Stimulated activated naive CD4-positive, alpha-beta T cell treated with Interleukin-2 at 50 U/mL for 16 hours (primary cell): ENCODE measurements at places on chromosomes 11 and 22.

DNA sequence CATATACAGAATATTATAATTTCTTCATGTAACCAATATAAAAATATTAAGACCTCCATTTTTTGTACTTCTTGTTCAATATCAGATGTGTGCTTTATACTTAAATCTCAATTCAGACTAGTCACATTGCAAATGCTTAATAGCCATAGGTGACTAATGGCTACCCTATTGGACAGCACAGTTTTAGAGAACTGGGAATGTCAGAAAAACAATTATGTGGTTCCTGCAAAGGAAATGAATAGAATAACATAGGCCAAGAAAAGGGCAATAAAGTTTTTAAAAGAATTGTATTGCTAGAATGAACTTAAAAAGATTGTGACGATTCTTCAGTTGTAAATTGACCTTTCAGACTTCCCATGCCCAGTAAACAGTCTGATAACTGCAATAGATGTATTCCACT is 843.0 kb downstream of the METTL15 start:
- DNase-seq: no peak

DNA sequence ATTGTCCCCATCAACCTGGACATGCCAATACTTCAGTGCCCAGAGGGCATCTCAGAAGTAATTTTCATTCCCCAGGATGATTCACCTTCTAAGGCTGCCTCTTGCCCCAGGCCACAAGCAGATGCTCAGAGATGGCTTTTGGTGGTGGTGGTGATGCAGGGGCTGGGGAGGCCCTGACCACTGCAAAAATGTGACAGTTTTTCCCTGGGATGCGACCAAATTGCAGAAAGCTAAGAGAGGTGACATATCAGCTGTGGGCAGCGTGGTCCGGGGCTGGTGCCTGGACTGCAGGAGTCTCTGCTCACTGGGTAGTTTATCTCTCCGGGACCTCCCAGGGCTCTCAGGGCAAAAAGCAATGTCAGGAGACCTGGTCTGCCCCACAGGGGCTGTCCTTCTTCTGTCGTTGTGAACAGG is 39.7 kb upstream of the ACCSL start:
- no peak for DNase-seq

- DNase-seq: no peak
Observed at GRCh38 chr11:80157447-80157846, 716.6 kb upstream of the TENM4 start.

DNA sequence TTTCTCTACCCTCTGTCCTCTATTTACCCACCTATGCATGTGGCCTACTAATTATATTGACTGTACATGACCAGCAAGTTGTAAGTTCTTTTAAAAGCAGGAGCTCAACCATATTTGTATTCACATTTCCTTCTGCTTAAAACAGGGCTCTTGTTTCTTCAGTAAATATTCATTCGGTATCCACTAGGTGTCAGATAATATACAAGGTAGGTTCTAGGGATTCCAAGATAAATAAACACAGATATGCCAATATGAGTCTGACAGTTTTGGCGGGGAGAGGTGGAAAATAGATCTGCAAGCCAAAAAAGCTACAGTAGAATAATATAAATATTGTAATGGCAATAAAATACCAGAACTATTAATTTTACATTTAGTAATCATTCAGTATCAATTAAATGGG is 15.3 kb upstream of the RAB30 start:
- no peak for DNase-seq

DNA sequence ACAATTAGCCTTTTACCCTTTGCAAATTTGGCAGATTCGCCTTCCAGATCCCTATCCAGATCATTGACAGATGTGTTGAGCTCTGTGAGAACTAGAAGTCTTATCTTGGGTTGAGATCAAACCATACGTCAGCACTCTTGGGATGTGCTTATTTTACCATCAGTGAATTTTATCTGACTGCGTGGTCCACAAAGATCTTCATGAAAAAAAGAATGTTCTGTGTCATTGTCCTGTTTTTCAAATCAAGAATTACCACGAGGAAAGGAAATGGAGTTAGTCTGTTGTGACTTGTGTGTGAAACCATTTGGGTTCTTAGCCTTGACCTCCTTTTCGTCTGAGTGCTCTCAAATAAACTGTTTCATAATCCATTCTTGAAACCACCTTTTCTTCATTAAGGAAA is 86.2 kb upstream of the SORL1-AS1 start:
- DNase-seq: no peak

GRCh38 chr22:25728071-25728470 is 13.9 kb upstream of the MYO18B start:
- DNase-seq: no peak

DNA sequence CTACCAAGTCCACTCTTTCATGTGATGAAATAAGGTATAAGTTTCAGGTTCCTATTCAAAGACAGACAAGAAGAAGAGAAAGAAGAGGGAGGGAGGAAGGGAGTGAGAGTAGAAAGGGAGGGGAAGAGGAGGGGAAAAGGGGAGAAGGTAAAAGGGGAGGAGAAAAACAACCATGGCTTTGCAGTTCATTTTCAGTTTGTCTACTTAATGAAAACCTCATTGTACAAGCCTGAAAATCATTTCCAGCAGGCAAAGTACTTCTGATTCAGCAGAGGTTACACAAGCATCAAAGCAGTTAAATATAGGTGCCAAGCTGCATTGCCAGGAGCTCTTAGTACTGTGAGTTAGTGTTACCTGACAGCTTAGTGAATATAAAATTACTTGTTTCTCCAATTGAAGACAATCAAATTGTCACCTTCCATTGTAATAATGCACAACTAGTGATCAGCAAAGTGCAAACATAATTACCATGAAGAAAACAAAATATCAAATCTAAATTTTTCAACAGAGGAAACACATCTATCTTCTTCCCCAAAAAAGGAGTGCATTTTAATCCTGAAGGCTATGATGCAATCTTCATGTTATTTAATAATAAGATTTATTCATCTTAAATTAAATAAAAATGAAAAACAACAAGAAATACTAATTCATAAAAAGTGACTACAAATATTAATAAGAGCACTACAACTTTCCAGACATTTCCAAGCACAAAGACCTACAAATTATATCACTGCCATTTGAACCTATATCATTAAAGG is 8.2 kb downstream of the SOX6 start:
- DNase-seq: no peak

DNA sequence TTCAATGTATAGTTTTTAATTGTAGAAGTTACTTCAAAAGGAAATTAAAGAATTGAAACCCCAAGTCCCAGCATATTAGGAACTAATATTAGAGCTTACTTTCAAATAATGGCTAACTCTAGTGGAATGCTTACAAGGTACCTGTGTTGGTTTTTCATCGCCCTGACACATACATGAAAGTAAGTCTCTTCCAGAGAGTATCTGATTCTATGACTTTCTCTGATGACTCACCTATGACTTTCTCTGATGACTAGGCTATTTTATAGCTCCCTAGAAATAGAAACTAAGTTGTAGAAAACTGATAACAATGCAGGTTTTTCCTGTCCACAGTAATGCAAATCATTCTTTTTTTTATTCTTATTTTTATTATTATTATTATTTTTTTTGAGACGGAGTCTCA is 33.6 kb upstream of the MMP7 start:
- no peak for DNase-seq

DNA sequence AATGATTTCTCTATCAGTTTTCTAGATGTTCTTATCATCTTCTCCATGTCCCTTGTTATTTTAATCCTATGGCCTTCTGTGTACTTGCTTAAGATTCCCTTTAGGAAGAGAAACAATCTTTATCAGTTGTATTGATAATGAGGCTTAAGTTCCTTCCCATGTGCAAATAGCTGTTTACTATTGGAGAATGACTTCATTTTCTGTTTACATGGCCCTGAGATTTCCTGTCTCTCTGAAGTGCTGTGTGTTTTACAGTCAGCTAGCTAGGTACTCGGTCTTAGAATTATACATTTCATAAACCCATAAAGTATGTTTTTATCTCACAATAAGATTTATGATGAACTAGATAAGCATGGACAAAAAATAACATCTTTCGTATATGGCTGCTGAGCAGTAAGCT is 67.5 kb upstream of the CCDC179 start:
- DNase-seq: no peak

- peak; percentile 92 for DNase-seq
Observed at GRCh38 chr11:44568658-44569473, 3.4 kb downstream of the CD82 start.

DNA sequence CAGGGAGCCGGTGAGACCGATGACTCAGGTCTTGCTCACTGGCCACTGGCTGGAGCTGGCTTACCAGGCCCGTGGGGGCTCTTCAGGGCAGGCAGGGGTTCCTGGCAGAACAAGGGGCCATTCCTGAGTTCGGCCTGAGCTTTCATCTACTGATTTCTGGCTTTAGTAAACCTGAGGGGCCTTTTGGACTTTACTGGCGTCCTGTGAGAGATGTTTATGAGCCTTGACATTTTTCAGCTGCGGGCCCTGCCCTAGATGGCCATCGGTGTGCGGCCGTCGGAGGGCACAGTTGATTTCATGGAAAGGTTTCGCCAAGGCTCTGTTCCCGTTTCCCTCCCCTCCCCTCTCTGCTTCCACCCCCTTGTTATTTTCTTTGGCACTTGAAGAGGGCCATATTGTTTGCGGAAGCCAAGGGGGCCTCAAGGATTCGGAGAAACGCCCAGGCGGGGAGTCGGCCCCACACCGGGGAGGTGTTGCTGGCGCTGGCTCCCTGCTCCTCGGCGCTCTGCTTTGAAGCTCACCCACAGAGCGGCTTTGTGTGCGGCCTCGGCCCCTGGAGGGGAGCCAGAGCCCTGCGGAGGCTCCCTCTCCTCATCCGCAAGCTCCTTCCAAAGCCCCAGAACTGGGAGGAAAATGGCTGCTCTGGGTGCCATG is 17.7 kb downstream of the ELF5 start:
- DNase-seq: no peak

GRCh38 chr11:131136486-131136885 is 220.2 kb upstream of the SNX19 start:
- DNase-seq: no peak

DNA sequence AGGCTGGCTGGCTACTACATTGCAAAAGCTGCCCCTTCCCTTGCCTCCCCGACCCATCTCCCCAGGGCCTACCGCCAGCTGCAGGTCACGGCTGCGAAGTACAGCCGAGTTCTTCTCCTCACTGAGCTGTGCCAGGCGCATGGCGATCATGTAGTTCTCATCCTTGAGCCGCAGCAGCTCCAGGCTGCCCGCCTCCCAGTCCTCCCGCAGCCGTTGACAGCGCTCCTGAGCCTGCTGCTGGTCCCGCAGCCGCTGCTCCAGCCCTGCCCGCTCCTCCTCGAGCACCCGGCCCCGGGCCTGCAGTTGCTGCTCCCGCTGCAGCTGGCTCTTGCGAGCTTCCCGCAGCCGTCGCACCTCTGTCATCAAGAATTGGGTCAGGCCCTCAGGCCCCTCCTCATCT is 3.3 kb downstream of the CARD10 start:
- DNase-seq: no peak

DNA sequence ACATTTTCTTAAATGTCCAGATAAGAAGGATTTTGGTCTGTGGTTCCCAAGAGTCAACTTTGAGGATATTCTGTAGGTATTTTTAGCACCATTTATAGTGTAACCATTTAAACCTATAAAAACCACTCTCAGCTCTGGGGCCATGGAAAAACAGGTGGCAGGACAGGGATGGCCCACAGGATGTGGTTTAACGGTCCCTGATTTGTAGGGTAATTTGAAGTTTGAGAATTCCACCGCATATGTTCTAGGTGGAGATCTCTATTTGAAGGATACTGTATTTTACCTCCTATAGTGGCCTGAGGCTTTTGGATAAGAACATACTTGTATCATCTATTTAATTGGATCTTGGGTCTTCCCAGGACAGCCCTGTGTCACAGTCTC is 62.4 kb upstream of the IGLL5 start:
- DNase-seq: no peak

DNA sequence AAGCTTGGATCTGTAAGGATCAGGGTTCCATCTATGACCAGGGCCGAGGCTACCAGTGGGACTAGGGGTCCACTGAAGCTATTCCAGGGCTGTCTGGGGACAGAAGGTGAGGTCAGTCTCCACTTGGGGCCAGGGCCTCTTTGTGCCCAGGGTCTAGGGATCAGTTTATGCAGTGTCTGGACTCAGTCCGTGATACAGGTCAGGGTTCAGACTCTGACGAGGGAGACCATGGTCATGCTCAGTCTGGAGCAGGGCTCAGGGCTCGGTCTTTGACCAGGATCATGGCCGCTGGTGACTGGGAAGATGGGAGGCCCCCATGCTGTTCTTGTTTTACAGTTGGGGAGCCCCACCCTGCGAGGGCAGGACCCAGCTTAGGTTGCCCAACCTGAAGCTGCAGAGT is 11.8 kb downstream of the TSSC4 start:
- no peak for DNase-seq

DNA sequence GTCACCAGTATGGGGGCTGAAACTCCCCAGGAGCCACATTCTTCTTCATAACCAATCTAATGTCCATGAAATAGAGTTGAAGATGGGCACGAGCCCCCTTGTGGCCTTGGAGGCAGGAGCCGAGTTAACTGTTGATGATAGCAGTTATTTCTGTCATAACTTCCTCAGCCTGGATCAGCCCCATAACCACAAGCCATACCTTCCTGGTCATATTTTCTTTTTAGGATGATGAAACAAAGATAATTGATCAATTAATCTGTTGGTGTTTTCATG is 65.0 kb upstream of the TTC12 start:
- DNase-seq: no peak

DNA sequence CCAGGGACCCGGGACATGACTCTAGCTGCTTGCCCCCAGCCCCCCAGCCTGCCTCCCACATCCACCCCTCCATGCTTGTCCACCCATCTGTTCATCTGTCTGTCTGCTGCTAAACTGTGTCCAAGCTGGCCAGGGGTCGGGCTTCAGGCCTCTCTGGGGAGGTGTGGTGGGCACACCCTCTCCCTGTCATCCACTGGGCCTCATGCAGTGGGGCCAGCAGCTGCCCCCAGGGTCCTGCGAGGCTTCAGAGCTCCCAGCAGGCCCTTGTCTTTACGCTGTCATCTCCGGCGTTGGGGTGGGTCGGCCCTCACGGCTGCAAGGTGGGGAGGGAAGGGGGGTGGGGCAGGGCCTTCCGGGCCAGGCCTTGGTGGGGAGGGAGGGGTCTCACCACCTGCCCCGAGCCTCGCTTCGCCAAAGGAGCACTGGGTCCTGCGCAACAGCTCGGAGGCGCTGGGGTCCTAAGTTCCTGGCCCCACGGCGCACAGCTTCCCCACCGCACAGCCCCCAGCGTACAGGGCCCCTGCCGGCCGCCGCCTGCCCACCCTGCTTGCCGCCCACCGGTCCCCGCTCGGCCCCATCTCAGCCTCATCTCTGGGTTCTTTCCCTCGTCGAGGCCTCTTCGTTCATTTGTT is 26.7 kb downstream of the MOB2 start:
- no peak for DNase-seq

GRCh38 chr11:70918242-70918641 is 334.1 kb downstream of the SHANK2 start:
- DNase-seq: no peak
